GM19239 (cell line): ENCODE measurements at places on chromosomes 16 and 17.

DNA sequence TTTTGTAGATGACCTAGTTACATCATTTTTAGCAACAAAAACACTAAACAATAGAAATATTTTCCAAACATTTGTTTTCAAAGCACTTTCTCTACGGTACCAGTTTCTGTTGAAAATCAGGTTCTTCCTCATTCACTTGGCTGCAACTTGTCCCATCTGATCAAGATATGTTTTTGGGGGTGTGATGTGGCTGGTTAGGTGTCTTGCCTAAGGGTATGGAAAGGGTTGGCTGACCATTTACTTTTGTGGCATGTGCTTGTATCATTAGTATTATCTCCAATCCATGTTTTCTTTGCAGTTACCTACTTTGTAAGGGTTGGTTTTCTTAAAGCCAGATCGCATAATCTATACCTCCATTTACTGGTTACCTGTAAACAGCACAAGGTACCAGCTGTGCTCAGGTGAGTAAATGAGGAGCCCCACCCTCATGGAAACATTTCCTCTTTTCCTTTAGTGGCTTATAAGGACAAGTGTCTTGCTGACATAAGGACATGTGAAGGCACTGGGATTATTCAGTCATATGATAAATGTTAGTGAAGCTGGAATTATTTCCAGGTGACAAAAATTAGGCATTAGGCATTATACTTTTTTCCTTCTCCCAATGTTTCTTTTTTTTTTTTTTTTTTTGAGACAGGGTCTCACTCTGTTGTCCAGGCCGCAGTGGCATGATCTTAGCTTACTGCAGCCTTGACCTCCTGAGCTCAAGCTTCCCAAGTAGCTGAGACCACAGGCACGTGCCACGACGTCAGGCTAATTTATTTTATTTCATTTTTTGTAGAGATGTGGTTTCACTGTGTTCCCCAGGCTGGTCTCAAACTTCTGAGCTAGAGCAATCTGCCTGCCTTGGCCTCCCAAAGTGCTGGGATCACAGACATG lies 162.0 kb downstream of the CCDC182 start:
- no peak for DNase-seq

DNA sequence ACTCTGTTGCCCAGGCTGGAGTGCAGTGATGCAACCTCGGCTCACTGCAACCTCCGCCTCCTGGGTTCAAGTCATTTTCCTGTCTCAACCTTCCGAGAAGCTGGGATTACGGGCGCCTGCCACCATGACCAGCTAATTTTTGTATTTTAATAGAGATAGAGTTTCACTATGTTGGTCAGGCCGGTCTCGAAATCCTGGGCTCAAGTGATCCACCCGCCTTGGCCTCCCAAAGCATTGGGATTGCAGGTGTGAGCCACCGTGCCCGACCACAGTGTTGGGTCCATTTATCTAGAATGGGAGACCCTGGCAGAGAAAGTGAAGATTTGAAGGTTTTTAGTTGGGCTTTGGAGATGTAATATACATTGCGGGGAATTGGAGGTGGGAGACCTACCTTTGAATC lies 70.1 kb downstream of the SNX29 start:
- DNase-seq = no peak

DNA sequence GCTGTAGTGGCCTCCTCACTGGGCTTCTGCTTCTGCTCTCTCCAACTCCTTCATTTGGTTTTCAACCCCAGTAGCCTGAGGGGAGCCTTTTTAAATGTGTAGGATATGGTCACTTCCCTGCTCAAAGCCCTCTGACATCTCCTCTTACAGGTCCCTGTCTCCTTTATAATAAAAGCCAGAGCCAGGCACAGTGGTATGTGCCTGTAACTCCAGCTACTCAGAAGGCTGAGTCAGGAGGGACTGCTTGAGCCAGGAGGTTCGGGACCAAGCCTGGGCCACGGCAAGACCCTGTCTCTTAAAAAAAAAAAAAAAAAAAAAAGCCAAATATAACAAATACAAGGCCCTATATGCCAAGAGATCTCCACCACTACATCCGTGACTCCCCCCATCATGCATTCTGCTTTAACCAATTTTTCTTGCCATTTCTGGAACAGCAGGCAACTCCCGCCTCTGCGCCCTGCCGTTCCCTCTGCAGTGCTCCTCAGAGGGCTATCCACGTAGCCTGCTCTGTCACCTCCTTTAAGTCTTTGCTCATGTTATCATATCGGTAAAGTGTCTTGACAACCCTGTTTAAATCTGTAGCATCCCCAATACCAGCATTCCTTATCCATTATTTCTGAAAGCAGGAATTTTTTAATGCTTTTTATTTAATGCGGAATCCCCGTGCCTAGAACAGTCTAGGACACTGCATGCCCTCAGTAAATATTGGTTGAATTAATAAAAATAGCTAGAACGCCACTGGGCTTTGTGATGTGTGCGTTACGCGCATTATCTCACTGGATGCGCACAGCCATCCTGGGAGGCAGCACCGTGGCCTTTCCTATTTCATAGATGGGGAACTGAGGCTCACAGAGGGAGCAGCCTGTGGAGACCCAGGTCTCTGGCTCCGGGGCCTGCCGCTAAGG lies 9.5 kb downstream of the ZNF771 start:
- DNase-seq = no peak

GRCh38 chr17:75764711-75765421 lies at the start of gene GALK1:
GALK1 (minus strand) TSS chr17:75765192; CDS start chr17:75765136, 56 bp downstream.
- DNase-seq = peak; percentile 91

DNA sequence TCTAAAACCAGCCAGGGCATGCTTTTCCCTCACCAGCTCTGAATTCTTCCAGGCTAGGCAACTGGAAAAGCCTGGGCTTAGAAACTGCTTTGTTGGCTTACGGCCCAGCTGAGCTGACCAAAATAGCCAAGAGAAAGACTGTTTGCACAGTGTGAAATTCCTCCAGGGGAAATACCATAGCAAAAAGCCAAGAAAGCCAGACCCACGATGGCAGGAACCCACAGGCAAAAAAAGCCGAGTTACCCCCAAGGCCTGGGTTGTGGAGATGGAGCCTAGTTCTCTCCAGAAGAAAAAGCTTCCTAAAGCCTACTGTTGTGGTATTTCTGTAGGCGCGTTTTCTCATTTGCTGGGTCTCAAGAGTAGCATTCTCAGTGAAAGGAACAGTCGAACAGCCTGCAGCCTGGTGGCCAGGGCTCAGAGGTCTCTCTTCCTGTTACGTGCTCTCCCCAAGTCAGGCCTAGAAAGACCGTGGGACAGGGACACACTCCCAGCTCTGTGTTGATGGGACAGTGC lies 9.2 kb downstream of the SP2 start:
- DNase-seq = no peak

DNA sequence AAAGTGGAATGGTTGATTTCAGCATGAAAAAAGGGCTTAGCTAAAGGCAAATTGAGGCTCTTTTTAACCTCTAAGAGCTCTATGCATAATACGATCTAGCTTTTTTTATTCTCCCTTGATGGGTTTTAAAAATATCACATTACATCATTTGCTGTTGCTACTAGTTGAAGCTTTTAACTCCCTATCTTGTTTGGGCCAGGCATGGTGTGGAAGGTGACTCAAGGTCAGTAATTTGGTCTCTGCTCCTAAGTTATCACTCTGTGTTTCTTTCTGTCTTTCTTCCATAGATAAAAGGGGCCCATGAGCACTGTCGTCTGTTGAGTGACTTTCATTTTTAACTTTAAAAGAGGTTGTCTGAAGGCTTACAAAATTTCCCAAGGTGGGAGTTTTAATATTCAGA lies 58.1 kb upstream of the GOT2 start:
- no peak for DNase-seq

DNA sequence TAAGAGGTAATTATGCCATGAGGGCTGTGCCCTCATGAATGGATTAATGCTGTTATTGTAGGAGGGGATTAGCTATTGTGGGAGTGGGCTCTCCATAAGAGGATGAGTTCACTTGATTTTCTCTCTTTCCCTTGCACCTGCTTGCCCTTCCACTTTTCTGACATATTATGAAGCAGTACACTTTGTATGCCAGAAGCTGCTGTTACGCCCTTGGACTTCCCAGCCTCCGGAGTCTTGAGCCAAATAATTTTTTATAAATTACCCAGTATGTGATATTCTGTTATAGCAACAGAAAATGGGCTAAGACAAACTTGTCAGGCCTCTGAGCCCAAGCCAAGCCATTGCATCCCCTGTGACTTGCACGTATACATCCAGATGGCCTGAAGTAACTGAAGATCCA lies 38.4 kb downstream of the PSMD12 start:
- no peak for DNase-seq

GRCh38 chr17:61774724-61775123 lies 88.6 kb downstream of the BRIP1 start:
- no peak for DNase-seq

DNA sequence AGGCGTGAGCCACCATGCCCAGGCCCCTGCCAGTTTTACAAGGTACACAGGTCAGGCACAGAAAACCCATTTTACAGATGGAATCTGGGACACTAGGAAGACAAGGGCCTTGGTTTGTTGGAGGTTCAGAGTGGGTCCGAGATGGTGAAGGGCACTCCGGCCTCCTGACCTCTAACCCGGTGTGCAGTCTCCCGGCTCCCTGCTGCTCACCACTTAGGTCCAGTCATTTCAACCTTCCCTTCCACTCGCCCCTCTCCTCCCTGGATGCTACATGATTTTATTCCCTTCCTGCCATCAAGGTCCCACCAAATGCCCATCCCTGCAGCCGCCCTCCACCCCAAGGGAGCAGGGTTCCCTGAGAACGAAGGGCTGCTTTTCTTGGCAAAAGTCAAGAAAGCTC lies 8.7 kb downstream of the ITGAX start:
- no peak for DNase-seq

GRCh38 chr17:33272438-33272837 lies 20.7 kb downstream of the ASIC2 start:
- DNase-seq = no peak

DNA sequence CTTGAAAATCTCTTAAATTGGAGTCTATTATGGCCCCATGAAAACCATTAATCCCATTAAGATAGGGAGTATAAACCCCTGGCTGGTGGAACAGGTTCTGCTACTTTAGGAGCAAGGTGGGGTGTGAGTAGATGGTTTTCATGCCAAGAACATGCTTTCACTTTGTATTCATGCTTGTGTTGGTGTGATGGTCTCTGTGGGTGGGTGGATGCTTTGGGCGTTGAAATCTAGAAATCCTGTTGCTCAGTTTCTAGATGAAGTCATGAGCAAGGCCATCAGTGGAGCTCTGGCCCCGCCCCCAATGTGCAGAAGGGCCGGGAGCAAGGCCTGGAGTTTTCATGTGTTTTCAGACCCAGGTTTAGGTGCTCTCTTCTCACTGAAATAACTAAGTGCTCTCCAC lies 20.1 kb downstream of the PLD6 start:
- peak; percentile 47 for DNase-seq

- no peak for DNase-seq
These were observed 53.7 kb downstream of the NACA2 start for GRCh38 chr17:61537264-61537771.

DNA sequence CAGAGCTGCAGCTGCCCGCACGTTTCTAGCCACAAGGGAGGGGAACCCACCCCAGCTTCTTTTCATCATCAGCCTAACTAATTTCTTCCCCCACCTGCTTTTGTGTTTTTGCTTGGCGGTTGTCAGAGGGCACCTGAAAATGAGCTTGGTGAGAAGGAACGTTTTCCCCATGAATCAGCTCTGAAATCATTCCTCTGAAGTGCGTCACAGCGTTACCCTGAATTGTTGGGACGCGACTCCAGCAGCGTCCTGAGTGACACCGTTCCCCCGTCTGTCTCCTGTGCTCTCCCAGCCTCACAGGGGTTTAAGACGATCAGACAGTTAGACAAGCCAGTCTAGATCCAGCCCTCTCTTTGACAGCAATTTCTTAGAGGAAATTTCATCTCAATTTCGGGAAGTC lies 722.9 kb upstream of the EEF2KMT start:
- DNase-seq = no peak

- DNase-seq = no peak
These were observed 46.4 kb upstream of the CDH13 start for GRCh38 chr16:82580298-82580890.

- DNase-seq = no peak
These were observed 14.4 kb downstream of the TENT4B start for GRCh38 chr16:50167556-50167955.

GRCh38 chr16:87207509-87207908 lies 109.7 kb downstream of the C16orf95 start:
- DNase-seq = no peak

GRCh38 chr17:35242805-35243560 lies at the start of gene SLFN5:
SLFN5 (plus strand) TSS chr17:35243072; CDS start chr17:35258691, 15,619 bp downstream.
- peak; percentile 64 for DNase-seq

GRCh38 chr17:8123695-8124349 lies at the start of gene HES7:
HES7 (minus strand) TSS chr17:8124106; CDS start chr17:8124084, 22 bp downstream.
- DNase-seq = no peak

GRCh38 chr16:23408823-23409298 lies 44.1 kb downstream of the COG7 start:
- no peak for DNase-seq

- DNase-seq = no peak
These were observed 23.4 kb downstream of the SHMT1 start for GRCh38 chr17:18339933-18340332.
